Hippocampal formation (tissue), 2 donors: ENCODE measurements at places on chromosomes 12 and 14.

- DNase-seq: no peak
Observed at GRCh38 chr14:54629183-54629582, 62.3 kb downstream of the SAMD4A start.

DNA sequence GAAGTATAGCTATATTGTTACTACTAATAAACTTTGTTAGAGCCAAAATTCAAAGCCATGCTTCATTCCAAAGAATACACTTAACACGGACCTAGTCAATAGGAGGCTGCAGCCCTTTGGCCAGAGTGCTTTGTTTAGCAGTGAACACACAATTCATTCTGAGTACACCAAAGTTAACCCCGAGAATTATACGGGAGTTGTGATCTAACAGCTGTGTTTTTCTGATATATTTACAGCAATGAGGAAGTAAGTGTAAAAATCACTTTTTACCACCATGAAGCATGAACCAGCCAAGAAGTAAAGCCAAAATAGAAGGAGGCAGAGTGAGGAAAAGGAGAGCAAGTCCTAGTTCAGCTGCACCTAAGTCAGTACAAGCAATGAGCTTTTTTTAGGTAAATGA lies 156.8 kb upstream of the PDE3A start:
- no peak for DNase-seq

- no peak for DNase-seq
Observed at GRCh38 chr12:18057051-18057450, 32.9 kb downstream of the RERGL start.

DNA sequence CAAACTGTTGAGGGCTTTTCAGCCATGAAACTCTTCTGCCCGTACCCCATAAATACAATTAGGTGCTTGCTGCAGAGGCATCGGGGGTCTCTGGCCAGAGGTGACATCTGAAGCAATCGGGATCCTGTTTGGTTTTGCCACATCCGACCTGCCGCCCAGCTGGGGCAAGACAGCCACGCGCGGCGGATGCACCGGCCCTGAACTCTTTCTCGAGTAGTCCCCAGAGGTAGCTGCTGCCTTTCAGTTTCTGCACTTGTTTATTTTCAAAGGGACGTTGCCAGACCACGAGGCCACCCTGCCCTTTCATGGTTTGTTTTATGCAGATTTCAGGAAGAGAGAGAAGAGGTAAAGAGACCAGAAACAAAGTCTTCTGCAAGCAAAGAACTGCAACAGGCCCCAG lies 10.6 kb upstream of the MLXIP start:
- no peak for DNase-seq

DNA sequence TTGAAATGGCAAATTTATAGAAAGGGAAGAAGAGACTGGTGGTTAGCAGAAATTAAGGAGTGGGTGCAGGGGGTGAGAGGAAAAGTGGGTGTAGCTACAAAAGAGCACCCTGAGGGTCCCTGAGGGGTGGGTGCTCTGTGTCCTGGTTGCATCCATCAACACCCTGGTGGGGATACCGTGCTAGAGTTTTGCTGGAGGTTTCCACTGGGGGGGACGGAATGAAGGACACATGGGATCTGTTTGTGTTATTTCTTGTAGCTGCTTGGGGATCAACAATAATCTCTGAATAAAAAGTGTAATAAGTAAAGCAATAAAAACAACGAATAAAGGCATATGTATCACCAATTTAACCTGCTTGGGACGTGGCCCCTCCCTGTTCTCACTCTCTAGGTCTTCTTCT lies 175.3 kb downstream of the KIF26A start:
- DNase-seq: no peak

DNA sequence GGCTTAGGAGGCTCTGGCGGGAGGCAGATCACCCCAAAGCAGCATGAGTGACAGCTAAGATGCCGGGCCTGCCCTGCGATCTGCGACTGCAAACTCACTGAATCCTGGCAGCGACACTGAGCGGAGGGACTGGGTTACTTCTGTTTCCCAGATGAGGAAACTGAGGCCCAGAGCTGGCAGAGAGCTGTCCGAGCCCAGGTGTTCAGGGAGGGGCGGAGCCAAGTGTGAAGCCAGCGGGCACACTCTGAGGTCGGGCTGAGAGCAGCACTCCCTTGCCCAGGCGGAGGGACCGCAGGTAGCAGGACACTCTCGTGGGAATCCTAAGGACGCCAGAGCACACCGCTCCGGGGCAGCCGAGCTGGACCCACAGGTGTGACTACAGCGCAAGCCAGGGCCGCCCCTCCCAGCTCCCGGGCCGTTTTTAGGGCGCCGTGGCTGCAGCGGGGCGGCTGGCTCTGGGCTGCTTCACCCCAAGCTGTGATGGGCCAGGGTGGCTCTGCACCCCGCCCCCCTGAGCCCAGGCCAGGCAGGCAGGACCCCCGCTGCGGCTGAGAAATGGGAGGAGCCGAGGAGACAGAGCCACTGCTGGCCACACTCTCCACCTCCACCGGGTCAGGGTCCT lies 27.4 kb downstream of the MMP17 start:
- no peak for DNase-seq

- no peak for DNase-seq
Observed at GRCh38 chr12:92255741-92256140, 110.1 kb upstream of the BTG1 start.

DNA sequence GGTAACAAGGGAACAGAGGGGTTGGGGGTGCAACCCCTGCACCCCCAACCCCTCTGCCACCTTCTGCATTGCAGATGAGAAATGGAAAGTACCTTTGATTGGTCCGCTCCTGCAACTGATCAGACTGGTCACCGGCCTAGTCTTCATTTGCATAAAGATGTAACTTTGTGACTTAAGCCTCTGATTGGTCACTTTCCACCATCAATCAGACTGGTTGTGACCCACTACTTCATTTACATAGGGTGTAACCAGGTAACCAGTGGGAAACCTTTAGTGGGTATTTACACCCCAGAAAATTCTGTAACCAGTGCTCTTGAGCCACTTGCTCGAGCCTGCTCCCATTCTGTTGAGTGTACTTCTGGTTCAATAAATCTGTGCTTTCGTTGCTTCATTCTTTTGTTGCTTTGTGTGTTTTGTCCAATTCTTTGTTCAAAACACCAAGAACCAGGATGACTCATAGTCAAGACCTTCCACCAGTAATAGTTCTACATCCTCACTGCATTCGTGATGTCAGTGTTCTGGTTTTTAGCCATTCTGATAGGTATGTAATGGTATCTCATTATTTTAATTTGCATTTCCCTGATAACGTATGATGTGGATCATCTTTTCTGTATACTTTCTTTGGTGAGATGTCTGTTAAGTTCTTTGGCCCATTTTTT lies 30.8 kb downstream of the LEMD3 start:
- no peak for DNase-seq

DNA sequence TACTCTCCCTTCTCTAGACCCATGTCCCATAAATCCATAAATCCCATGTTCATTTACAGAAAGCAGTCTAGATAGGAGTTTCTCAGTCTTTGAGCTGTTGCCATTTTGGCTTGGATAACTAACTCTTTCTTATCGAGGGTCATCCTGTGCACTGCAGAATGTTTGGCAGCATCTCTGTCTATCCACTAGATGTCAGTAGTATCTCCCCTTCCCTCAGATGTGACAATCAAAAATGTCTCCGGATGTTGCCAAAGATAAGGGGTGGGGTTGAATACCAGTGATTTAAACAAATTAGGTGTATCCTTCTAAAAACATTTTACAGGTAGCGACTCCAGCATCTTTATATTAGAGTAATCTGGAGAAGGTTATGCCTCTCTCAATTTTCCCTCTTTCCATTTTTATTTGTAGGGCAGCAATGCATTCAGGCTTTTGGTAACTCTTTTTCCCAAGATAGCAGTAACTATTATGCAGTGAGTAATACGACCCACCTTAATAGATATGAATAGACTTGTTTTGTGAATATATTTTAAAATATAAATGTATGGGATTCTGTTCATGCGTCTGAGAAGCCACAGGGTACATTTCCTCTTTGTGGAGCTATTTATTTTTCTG lies 100.7 kb downstream of the LRRK2 start:
- no peak for DNase-seq

- no peak for DNase-seq
Observed at GRCh38 chr12:113194971-113195391, 9.5 kb downstream of the RITA1 start.

GRCh38 chr12:237026-237815 lies 23.3 kb upstream of the SLC6A12 start:
- DNase-seq: no peak

GRCh38 chr14:101598159-101598558 lies 36.9 kb downstream of the DIO3 start:
- DNase-seq: no peak

DNA sequence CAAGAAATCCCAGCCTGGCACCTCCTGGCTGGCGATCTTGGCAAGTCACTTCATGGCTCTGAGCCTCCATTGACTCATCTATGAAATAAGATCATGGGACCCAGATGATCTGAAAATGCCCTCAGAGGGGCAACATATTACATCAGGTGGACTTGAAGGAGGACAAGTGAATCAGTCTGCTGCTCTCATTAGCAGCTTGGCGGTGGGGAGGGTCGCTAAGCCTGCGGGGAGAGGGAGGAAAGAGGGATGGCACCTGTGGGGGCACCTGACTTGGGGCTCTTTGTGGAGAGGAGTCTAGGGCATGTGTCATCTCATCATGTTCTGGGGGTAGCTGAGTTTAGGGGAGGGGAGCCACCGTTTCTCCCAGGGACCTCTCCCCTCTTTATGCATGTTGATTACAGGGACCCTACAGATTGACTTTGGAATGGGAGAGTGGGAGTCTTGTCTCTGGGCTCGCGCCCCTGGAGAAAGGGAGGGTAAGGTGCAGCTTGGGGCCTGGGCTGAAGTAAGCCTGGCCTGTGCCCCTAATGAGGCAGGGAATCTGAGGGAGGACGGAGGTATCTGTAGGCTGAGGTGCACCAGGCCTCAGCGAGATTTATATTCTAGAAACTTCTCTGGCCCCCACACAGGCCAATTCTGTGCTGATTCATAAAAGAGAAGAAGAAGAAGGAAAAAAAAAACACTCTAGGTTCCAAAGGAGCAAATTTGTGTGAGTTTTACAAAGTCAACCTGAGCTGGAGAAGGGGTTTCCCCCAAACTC lies 29.3 kb upstream of the BATF start:
- no peak for DNase-seq

DNA sequence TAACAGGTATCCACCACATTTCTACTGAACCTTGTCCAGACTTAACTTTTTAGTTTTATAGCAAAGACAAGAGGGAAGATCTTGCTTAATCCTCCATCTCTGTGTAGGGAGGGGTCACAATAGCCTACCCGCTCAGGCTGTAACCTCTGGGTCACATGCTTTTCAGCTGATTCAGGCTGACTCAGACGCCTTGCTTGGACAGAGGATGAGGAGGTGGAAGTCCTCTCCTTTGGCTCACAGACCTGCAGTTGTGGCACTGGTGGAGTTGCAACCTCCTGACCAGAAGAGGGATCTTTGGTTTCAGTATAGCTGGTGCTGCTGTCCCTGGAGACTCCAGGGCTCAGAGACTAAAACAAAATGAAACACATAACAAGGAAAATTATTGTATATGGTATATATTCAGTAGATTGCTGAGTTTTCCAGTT lies 16.2 kb downstream of the ACIN1 start:
- no peak for DNase-seq

- DNase-seq: no peak
Observed at GRCh38 chr12:3994500-3994899, 121.3 kb upstream of the PARP11 start.

DNA sequence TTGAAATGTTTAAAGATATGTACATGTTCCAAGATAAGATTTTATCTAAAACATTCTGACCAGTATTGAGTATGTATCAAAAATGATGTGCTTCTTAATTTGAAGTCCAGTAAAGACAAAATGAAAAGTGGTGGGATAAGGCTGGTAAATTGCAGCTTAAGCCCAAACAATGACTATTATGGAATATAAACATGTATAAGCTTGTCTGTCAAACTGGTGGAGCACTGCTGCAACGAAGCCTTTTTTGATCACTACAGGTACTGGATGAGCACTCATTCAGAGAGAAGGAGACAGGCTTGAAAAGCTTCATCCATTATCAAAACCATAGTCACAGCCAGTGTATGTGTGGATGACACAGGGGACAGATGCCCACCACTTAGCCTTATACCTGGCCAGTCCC lies 138.4 kb downstream of the ATP23 start:
- DNase-seq: no peak

DNA sequence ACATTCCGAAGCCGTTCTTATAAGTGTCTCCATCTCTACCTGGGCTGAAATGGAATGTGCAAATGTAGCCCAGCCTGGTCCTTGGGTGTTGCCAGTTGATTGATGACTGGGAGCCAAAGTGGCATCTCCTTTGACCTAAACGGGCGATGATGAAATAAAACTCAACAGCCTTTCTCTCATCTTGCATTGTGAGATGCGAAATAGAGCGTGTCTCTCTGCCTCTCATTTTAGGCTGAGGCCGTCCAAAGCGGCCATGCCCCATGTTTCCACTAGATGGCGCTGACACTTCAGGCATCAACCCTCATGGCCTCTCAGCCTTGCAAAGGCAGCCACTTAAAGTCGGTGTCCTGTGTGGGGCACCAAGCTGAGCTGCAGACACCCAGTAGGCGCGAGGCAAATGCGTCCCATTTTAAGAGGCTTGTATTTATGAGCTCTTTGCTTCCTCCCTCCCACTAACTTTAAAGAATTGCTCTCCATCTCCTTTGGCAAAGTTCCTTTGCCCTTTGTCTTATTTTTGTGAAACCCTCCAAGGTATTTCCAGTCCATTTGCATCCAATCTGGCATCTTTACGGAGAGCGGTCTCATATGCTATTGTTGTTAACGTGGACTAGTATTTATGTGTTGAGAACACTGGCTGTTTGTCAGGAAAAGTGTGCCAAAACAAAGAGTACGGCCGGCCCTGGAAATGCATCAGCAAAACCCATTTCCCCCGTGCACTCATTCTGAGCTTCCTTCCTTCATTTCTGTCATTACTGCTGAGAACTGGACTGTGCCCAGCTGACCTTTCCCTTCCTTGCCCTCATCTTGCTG lies 25.0 kb downstream of the GPRC5A start:
- DNase-seq: peak; percentile 90

DNA sequence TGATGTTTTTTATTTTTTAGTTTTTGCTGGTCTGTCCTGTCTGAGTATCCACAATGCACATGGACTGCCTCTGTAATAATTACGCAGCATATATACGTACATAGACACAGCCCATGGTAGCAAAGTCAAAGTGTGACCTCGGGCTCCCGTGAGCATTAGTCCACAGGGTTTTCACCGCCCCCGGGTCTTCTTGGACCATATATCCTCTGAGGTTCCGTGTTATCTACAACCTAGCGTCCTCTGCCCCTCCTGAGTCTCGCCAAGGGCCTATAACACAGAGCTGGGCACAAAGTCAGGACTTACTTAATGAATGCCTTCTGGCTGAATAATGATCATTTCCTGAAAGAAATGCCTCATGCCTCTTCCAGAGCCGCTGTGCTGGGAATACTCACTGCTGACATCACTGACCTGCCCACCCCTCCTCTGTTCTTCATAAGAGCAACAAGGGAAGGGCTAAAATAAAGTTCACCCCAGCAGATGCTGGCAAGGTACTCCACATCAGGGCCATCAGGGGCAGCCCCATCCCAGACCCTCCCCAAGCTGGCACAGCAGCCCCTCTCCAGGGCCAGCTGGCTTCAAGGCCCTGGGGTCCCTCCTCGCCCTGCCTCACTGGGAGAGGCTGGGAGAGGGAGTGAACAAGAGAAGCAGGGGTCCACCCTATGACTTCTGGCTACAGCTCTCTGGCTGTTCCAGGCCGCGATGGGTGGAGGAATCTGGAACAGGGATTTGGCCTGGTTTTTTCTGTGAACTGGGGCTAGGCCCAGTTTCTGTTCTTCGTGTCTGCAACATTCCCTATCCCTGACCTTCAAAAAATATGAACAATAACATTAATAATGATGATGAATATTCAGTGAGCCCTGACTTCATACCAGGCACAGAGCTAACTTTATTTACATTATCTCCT lies 7.9 kb downstream of the HDAC7 start:
- DNase-seq: no peak
